ENCODE measurements at places on chromosomes 2 and 18. TPM values are rescaled to one million over a fixed set of nuclear protein-coding genes. Genes with fewer than 3 reads are reported as not detected.

The DYNAP gene
- not detected for total RNA-seq

The MGAT5 gene
- 12.2 TPM for total RNA-seq

The LINC00305 gene
- total RNA-seq: not detected

The HADHA gene
- 133 TPM for total RNA-seq

The PTH2R gene
- not detected for total RNA-seq

The TMEM150A gene
- total RNA-seq: 15.1 TPM

The TRIM43B gene
- 0.13 TPM for total RNA-seq

The LBX2 gene
- total RNA-seq: 3.7 TPM

The PRSS56 gene
- total RNA-seq: 0.11 TPM

The C2orf80 gene
- total RNA-seq: not detected

The GREB1L gene
- total RNA-seq: 1.8 TPM

The TWSG1 gene
- 19.9 TPM for total RNA-seq

The UPP2 gene
- not detected for total RNA-seq

The AFF3 gene
- total RNA-seq: not detected

The ZNF638 gene
- 66.9 TPM for total RNA-seq

The GREB1 gene
- 1.7 TPM for total RNA-seq

The SP5 gene
- not detected for total RNA-seq

The PLEKHH2 gene
- total RNA-seq: 2.3 TPM

The SPHKAP gene
- not detected for total RNA-seq

The KCNG2 gene
- not detected for total RNA-seq

The BCS1L gene
- 40.9 TPM for total RNA-seq

The REG3G gene
- not detected for total RNA-seq

The CD207 gene
- not detected for total RNA-seq

The TP53I3 gene
- total RNA-seq: 278 TPM
